ENCODE measurements at places on chromosomes 16 and 17.

- DNase-seq = no peak
Observed at GRCh38 chr17:78705071-78705470, 77.0 kb downstream of the CYTH1 start.

DNA sequence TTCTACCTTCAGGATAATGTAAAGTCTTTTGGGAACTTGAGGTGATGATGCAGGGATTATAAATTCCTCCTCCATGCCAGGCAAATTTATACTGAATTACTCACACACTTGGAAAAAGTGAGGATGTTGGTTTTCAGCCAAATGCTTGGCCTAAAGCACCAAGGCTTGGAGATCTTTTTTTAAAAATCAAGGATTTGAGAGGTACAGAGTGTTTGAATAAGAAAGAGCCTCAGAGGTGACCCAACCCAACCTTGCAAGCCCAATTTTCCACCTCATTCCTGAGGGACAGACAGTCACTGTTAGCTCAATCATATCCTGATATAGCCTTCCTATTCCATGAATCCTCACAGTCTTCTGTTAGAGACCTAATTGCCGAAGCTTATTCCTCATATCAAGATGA is 14.0 kb downstream of the GRIN2A start:
- no peak for DNase-seq

DNA sequence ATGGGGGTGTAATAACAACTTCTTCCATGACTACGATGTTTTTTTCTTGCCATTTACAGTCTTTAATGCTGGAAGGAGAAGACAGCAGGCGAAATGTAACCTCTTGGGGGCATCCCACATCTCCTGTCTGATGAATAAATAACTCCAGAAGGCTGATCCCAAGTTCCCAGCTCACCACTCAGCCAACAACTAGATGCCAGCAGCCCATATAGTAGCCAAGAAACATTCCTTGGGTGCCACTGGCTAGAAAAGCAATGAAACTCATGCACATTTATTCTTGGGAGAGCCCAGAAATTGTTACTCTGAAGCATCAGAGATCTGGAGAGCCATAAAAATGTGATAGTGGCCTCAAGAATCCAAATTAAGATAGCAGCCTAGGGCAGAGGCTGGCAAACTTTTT is 22.7 kb upstream of the TMEM101 start:
- DNase-seq = no peak

GRCh38 chr17:7831233-7831632 is 2.8 kb upstream of the KDM6B start:
- DNase-seq = no peak

DNA sequence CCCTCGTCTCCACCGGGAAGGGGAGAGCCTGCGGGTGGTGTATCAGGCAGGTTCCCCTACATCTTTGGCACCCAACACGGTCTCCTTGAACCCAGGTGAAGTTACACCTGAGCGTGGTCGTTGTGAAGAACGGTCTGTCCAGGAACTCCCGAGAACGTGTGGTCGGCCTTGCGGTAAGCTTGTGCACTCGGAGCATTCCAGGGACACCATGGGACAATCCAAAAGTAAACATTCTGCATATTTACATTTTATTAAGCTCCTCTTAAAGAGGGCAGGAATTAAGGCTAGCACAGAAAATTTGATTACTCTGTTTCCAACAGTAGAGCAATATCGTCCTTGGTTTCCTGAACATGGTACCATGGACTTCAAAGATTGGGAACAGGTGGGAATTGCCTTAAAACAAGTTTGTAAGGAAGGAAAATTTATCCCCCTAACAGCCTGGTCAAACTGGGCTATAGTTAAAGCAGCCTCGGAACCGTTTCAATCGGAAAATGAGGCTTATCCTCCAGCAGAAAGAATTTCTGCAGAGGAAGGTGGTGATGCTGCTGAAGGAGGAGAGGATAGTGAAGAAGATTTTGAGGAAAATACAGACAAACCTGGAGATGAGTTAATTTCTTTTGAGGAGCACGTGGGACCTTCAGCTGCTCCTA is 18.2 kb downstream of the ALOX15B start:
- no peak for DNase-seq

DNA sequence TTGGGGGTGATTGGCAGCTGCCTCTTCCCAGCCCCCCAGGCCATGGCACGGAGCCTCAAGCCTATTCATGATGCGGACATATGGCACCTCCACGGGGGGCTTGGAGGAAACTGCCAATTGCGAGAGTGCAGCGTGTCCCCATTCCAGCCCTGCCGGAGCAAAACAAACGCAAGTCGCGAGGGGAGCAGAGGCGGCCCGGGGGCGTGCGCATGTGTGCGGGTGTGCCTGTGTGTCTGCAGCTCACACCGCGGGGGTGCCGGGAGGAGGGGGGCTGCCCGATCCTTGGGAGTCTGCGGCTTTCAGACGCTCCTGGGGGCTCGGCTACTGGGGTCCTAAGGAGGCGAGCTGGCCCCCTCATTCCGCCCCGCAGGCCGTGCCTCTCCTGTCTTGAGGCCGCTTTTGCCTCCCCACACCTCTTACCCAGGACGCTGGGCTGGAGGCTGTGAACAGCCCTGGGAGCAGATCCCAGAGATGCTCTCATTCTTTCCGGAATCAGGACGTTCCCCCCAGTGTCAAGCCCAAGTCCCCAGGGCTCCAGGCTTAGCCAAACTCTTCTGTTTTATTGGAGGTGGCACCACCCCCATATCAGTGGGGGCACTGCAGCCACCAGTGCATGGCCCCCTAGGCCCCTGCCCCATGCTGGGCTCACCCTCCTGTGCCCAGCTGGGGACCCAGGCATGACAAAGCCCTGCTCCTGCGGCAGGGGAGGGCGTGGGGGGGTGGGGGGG is 29.1 kb downstream of the ENDOV start:
- DNase-seq = no peak

All from neural crest cell (in vitro differentiated cells).